ENCODE measurements at places on chromosomes 16 and 17. TPM values are rescaled to one million over a fixed set of nuclear protein-coding genes. Genes with fewer than 3 reads are reported as not detected.

Gene RAB37
- not detected for polyA plus RNA-seq

DNA sequence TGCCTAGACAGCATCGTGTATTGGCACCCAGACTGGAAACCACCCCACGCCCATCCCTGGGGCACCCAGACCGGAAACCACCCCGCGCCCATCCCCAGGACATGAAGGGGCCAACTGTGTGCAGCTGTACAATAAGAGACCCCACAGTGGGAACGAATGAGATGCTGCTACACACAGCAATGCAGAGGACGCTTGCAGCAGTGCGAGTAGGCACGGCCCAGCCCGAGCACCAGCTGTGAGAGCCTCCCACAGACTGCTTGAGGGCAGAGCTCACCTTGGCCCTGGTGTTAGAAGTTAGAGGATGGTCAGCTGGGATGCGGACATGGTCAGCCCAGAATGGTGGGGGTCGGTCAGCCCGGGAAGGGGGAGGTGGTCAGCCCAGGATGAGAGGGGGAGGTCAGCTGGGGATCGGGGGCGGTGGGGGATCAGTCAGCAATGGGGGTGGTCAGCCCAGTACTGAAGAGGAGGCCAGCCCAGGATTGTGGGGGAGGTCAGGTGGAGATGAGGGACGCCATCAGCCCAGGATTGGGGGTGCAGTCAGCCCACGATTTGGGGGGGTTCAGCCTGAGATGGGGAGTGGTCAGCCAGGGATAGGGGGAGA, 340.0 kb downstream of the C16orf95 start:
- no peak for DNase-seq

GRCh38 chr16:23333034-23333579, 31.0 kb downstream of the SCNN1B start:
- DNase-seq = no peak

GRCh38 chr16:15714393-15715172, 64.5 kb downstream of the NDE1 start:
- DNase-seq = no peak

GRCh38 chr17:14331225-14331981, 30.5 kb downstream of the HS3ST3B1 start:
- no peak for DNase-seq

GRCh38 chr16:48607056-48607825, 2.7 kb downstream of the N4BP1 start:
- DNase-seq = peak; percentile 98

Gene CACNA1G
- 0.07 TPM for polyA plus RNA-seq

Gene SLC35G6
- not detected for polyA plus RNA-seq

GRCh38 chr17:78359997-78360370, at the start of gene SOCS3:
Gene SOCS3, minus strand, starts transcription at chr17:78360077. Its CDS starts 982 bp downstream, at chr17:78359095.
- peak; percentile 73 for DNase-seq

Gene KRTAP9-8
- not detected for polyA plus RNA-seq

DNA sequence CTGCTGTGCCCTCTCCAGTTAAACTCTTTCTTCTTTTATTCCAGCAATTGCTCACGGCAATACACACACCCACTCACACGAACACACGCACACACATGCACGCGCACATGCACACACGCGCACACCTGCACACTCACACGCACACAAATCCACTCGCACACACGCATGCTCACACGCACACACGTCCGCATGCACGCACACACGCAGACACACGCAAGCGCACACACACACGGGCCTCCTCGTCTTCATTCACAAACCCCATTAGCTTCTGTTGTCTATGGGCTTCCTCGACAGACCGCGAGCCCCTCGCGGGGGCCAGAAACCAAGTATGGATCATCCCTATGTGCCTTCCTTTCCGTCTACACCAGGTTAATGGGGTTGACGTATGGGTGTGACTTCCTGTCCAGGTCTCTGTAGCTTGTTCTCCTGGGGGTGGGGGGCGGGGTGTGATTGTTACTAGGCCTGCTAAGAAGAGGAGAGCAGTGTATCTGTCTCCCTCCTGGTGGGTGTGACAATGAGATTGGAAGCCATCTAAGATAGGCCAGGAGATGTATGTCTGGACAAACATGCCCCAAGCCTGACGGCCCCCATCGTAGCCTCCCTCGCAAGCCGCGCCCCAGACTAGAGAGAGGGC, 670 bp upstream of the CTF1 start:
- DNase-seq = peak; percentile 58

GRCh38 chr16:66635406-66635805, 30.9 kb downstream of the CMTM3 start:
- DNase-seq = no peak

DNA sequence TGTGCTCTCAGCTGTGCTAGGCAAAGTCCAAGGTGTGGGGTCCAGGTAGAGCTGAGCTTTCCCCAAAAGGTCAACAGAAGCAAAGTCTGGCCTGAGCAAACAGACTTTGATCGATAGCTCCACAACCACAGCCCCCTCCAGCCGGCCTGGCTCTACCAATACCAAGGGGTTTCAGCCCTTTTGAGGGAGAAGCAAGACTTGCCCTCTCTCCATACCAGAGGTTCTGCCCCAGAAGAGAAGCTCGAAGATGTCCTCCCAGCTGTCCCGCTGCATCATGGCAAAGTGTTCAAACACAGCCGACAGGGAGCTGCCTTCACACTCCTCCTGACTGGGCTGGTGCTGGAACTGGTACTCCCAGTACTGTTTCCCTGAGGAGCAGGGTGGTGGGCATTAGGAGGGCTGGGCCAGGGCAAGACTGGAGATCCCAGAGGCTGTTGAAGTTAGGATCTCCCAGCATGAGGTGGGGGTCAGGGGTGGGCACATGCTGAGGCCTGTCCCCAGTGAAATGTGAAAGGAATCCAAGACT, 1.7 kb downstream of the VTN start:
- no peak for DNase-seq

- no peak for DNase-seq
Observed at GRCh38 chr17:80999536-81000333, 8.1 kb downstream of the CHMP6 start.

GRCh38 chr17:15232517-15232915, 32.6 kb downstream of the PMP22 start:
- DNase-seq = peak; percentile 22

DNA sequence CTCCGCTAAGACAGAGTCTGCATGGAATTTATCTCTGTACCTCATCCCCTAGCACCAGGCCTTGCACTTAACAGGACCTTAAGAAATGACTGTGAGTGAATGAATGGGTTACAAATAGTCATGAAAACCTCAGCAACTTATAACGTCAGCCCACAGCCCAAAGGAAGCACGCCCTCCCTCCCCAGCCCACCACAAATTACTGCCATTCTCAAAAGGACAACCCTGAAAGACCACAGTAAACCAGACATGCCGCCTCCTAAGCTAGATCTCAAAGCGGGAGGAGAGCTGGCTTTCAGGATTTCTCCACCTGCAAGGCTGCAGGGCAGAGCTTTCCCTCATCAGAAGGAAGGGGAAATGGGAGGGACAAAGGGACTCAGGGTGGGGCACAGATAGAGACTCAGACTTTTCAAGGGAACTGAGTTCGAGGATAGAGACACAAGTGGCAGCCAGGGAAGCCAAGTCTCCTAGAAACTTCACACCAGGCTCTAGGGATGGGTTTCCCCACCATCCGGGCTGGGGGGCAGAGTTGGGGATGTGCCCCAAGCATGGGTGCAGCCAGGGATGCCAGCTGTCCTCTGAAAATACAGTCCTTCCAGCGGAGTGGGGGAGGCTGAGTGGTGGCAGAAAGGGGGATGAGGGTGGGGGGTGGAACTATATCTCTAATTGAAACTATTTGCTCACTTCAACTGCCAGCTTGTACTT, 56.7 kb downstream of the PLXDC1 start:
- no peak for DNase-seq

Gene NPIPA1
- 30.6 TPM for polyA plus RNA-seq

Gene GNAO1
- 0.08 TPM for polyA plus RNA-seq

DNA sequence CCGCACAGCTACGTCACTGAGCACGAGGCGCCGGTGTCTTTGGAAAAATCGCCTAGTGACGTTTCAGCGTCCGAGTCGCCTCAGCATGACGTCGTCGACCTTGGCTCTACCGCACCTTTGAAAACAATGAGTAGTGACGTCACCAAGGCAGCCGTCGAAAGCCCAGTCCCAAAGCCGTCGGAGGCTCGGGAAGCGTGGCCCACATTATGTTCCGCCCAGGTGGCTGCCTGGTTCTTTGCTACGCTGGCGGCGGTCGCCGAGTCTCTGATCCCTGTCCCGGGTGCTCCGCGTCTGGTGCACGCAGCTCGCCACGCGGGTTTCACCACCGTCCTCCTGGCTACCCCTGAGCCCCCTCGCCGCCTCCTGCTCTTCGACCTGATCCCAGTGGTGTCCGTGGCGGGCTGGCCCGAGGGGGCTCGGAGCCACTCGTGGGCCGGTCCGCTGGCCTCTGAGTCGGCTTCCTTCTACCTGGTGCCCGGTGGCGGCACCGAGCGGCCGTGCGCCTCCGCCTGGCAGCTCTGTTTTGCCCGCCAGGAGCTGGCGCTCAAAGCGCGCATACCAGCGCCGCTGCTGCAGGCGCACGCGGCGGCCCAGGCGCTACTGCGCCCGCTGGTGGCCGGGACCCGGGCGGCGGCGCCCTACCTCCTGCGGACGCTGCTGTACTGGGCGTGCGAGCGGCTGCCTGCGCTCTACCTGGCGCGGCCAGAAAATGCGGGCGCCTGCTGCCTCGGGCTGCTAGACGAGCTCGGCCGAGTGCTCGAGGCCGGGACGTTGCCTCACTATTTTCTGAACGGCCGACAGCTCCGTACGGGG, 1.5 kb downstream of the TMEM102 start:
- peak; percentile 59 for DNase-seq

Gene KRT40
- not detected for polyA plus RNA-seq

DNA sequence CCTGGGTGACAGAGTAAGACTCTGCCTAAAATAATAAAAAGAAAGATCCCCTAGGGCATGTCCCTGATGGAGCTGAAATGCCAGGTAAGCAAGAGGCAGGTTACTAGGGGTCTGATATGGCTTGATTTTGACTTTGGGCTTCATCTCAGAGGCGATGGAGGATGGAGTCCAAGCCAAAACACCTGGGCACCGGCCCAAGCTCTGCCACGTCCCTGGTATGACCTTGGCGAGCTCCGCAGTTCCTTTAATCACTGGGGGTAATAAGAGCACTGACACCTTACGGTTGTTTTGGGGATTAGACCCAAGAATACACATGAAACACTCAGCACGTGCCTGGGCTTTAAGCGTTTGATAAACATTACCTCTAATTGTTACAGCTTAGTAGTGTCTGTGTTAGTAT, 350.8 kb upstream of the HSBP1 start:
- DNase-seq = no peak

- no peak for DNase-seq
Observed at GRCh38 chr17:40064971-40065768, 2.4 kb downstream of the THRA start.

DNA sequence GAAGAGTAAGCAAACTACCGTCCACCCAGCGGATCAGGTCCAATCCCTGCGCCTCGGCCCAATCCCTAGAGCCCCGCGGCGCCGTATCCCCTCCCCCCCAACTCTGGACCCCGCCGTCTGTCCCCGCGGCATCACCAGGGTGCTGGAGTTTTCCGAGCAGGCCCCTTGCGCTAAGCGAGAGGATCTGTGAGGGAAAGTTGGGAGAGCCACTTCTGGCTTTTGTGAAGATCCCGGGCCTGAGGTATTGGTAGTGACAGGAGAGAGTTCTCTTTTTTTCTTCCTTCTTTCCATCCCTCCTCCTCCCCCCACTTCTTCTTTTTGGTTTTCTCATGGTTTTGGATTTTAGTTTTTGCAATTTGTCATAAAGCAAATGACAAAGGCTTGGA, 3.5 kb upstream of the DLX4 start:
- DNase-seq = no peak

- no peak for DNase-seq
Observed at GRCh38 chr17:40779181-40779909, 3.0 kb downstream of the KRT27 start.

Gene OTOP3
- polyA plus RNA-seq = not detected

- no peak for DNase-seq
Observed at GRCh38 chr17:68540981-68541380, 28.8 kb downstream of the PRKAR1A start.

Gene ABHD15
- 5.5 TPM for polyA plus RNA-seq

DNA sequence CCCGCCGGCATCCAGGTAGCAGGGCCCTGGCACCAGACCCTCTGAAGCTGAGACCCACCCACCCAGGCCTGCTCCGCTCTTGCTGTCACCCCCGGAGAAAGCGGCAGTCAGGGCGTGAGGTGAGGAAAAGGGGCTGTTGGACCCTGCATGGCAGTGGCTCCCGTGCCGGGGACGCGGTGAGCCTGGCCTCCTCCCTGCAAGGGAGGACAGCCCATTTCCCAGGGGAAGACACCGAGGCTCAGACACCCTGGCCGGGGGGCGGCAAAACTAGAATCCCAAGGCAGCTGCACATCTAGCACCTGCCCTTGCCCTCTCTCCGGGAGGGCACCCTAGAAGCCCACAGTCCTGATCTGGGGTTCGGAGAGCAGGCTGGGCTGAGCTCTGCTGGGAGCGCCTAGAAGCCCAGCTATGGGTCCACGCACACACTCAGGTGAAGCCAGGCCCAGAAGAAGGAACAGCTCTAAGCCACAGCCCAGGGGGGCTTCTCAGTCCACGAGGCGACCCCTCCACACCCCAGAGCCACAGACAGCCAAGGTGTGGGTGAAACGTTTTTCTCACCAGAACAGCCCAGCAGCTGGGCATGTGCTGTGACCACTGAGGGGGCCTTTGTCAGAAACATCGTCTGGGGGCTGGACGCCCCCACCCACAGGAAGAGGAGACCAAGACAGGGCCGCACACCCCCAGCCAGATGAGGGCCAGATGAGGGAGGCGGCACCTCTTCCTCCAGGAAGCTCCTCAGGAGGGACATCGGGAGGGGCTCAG, 22.4 kb downstream of the SLC7A5 start:
- no peak for DNase-seq

- DNase-seq = peak; percentile 50
Observed at GRCh38 chr17:66493283-66494019, 191.0 kb downstream of the PRKCA start.

Gene NGFR
- polyA plus RNA-seq = 0.83 TPM

- DNase-seq = no peak
Observed at GRCh38 chr17:65345261-65346005, 208.3 kb downstream of the RGS9 start.

DNA sequence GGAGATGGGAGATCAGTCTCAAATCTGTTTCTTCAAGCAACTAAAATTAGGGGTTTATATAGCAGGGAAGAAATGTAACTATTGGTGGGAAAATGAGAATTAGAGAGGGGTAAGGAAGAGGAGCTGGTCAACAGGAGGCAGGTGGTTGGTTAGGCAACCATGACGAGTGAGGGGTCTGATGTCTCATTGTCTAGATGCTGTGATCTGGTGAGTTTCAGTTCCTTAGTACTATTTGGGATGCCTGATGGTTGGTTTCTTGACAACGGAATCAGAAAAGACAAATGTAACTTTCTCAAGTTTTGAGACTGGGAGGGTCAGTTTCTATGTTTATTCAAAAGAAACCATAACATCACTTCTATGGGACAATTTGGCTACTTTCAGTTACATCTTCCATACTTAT, 415.3 kb upstream of the C16orf82 start:
- DNase-seq = no peak

GRCh38 chr16:54444851-54445458, 158.4 kb upstream of the IRX3 start:
- DNase-seq = no peak

- no peak for DNase-seq
Observed at GRCh38 chr16:27927266-27927901, 136.1 kb downstream of the GSG1L start.

GRCh38 chr16:4746215-4746614, 11.9 kb downstream of the DNAAF8 start:
- no peak for DNase-seq

GRCh38 chr16:87391324-87391949, 699 bp upstream of the MAP1LC3B start:
- DNase-seq = no peak
